Activated CD4-positive, alpha-beta T cell treated with anti-CD3 and anti-CD28 coated beads, Interleukin-2, amount 10 ng/mL, durations not matched to agents 7 days and 5 days (primary cell): ENCODE measurements at places on chromosomes 6 and 20.

DNA sequence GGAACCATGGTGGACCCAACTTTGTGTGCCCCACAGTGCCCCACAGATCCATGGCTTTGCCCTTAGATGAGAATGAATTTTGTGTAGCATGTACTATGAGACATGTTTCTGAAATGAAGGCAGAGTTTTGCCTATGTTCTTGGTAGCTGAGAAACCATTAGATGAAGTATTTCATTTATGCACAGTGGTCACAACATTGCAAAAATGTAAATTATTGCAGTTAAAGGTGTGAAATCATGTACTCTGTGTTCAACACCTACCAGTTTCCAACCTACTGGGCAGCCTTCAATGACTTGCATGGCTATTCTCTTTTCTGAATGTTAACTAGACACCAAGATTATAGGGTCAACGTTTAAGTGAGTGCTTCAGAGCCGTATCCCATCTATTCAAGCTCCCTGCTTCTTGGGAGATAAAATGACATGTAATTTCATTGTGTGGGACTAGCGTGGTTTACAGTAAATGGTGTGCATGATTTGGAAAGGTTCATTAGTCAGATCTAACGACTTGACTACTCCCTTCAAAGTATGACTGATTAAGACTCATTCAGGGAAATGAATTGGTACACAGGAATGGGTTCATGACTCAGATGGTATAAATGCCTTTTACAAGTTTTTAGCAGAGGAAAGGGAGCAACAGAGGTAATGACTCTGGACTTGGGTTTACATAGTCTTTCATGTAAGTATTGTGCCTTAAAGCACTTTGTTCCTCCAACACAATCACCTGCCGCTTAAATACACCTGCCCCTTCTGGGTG is 106.1 kb upstream of the AKIRIN2 start:
- H3K27me3 ChIP-seq: peaks cover 9% of the 10 kb centered on the region
- no peak overlapping the region for H3K27ac ChIP-seq
- no peaks in the 10 kb centered on the region for H3K4me1 ChIP-seq
- no peak for DNase-seq

DNA sequence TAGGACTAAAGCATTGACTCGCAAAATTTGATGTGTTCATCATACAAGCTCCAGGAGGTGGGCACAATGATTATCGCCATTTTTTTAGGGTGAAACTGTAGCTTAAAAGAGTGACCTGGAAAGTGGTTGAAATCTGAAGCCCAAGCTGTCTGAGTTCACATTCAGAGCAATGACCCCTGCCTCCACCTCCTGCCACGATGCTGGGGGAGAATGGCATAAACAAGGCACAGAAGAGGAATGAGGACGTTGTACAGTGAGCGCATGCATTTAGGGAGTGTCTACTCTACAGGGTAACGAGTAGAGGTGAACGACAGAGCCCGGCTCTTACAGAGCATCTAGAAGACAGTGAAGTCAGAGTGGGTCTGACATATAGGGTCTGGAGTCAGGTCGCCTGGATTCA is 37.2 kb downstream of the CNKSR3 start:
- H3K36me3 ChIP-seq: no peaks in the 10 kb centered on the region
- H3K27me3 ChIP-seq: peaks cover 2% of the 10 kb centered on the region
- H3K27ac ChIP-seq: no peak overlapping the region
- no peak for DNase-seq

DNA sequence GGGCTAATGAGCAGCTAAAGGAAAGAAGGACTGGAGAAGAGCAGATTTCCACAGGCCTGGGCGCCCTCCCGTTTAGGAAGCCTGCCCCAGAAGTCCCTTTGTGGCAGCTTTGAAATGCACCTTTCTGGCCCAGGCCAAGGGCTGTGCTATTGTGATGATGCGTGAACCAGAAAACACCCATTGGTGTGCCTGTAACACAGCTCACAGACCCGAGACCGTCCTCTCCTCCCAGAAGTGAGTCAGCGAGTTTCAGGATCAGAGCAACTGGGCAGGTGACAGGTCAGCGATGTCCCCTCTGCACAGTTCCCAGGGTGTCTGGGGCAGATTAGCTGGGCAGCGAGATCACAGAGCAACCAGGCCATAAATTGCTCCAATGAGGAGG is 71.9 kb upstream of the SULF2 start:
- no peak overlapping the region for H3K4me3 ChIP-seq
- DNase-seq: no peak
- H3K27ac ChIP-seq: no peak overlapping the region
- H3K27me3 ChIP-seq: peaks cover 5% of the 10 kb centered on the region
- H3K4me1 ChIP-seq: no peaks in the 10 kb centered on the region

- no peak for DNase-seq
- H3K27me3 ChIP-seq: peaks cover 17% of the 10 kb centered on the region
- H3K4me3 ChIP-seq: no peak overlapping the region
- H3K4me1 ChIP-seq: no peaks in the 10 kb centered on the region
- H3K27ac ChIP-seq: no peak overlapping the region
Measured at GRCh38 chr6:12899046-12899833, 182.7 kb downstream of the PHACTR1 start.

DNA sequence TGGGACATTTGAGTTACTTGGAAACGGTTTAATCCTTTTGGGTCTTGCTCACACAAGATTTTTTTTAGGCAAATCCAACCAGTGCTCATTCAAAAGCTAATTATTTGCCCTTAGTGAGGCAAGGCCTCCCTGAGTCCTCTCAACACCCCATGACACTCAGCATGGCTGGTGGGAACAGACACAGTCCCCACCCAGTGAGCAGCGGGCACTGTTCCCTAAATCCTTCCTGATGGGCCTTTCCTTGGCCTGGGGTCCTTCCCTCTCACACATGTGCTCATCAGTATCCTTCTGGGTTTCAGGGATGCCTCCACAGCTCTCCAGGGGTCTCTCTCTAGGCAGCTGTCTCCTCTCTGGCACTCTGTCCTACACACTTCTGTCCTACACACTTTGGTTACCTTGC is 28.0 kb downstream of the PLAGL2 start:
- H3K27ac ChIP-seq: no peak overlapping the region
- H3K4me1 ChIP-seq: no peaks in the 10 kb centered on the region
- no peaks in the 10 kb centered on the region for H3K27me3 ChIP-seq
